T1000 (cell line): ENCODE measurements at places on chromosomes 12 and 14.

DNA sequence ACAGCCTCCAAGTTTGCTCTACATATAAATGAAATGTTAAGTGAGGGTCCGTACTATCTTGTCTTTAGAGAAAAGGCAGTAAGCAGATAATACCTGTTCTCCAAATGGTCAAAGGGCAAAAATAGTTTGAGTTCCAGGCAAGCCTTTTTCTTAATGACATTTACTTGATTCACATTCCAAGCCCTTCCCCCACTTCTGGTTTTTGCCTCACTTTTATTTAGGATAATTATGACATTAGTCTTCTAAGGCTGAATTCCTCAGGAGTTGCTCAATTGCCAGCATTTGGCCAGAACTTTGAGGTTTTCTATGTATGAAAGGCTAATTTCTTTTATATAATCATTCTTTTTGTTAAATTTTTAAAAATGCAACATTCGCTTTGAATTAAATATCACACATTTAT lies 62.5 kb upstream of the DUSP6 start:
- no peak for DNase-seq

GRCh38 chr14:64688031-64688430 lies 16.2 kb upstream of the PLEKHG3 start:
- DNase-seq = no peak

GRCh38 chr12:118727196-118727978 lies 254.0 kb upstream of the SRRM4 start:
- no peak for DNase-seq

- DNase-seq = no peak
Observed at GRCh38 chr14:88553886-88554456, 836 bp downstream of the PTPN21 start.

DNA sequence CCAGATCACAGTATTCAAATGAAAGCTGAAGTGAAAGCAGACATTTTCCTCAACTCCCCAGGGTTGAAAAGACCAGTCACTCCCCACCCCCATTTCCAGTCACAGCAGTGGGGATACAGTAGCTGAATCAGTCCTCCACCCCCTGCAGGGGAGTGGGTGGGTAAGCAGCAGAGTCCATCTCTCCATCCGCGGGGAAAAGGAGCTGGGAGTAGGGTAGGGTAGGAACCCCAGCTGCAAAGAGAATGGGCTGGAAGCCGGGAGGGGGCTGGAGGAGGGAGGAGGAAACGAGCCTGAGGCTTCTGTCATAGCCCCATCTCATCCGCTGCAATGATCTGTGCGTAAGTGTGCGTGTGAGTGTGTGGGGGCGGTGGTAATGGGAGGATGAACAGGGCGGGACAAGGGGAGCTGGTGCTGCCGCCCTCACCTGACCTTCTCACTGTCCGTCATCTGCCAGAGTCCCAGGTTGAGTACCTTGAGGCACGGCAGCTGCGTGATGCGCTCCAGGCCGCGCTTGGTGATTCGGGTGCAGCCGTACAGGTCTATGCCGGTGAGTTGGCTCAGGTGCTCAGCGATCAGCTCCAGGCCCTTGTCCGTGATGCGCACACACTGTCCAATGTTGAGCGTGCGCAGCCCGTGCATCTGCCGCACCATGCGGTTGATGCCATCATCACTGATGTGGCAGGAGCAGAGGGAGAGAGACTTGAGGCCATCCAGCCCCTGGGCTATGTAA lies 1.8 kb downstream of the FBXL14 start:
- peak; percentile 65 for DNase-seq

- no peak for DNase-seq
Observed at GRCh38 chr12:77042833-77043232, 22.5 kb downstream of the E2F7 start.

DNA sequence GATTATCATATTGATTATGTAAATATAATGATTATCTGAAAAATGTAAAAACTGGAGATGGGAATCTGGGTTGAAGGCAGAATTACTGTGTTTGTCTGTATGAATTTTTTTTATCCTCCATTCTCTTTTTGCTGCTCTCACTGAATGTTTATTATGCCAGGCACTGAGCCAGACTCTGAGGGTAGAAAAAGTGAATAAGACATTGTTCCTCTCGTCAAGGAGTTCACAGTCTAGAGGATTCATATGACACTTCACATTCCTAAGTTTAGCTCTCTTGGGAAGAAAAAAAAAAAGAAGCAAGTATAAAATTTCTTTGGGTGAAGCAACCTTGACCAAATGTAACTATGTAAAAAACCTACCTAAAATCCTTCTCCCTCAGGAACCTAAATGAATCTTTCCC lies 120.9 kb upstream of the LMO3 start:
- no peak for DNase-seq

- DNase-seq = peak; percentile 27
Observed at GRCh38 chr12:118061011-118061872, at the start of gene WSB2. WSB2 (minus strand) TSS chr12:118061179; CDS start chr12:118061048, 131 bp downstream.

DNA sequence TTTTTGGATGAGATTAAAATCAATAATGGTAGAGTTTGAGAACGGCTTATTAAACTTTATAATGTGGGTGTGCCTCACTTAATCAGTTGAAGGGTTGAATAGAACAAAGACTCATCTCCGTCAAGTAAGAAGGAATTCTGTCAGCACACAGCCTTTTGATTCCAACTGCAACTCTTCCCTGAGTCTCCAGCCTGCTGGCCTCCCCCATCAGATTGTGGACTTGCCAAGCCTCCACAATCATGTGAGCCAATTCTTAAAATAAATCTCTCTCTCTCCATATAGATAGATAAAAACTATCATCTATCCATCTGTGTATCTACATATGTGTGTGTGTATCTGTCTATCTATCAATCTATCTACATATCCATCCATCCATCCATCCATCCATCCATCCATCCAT lies 127.4 kb upstream of the BTG1 start:
- no peak for DNase-seq

- DNase-seq = no peak
Observed at GRCh38 chr14:75655235-75655634, 5.4 kb downstream of the ERG28 start.

DNA sequence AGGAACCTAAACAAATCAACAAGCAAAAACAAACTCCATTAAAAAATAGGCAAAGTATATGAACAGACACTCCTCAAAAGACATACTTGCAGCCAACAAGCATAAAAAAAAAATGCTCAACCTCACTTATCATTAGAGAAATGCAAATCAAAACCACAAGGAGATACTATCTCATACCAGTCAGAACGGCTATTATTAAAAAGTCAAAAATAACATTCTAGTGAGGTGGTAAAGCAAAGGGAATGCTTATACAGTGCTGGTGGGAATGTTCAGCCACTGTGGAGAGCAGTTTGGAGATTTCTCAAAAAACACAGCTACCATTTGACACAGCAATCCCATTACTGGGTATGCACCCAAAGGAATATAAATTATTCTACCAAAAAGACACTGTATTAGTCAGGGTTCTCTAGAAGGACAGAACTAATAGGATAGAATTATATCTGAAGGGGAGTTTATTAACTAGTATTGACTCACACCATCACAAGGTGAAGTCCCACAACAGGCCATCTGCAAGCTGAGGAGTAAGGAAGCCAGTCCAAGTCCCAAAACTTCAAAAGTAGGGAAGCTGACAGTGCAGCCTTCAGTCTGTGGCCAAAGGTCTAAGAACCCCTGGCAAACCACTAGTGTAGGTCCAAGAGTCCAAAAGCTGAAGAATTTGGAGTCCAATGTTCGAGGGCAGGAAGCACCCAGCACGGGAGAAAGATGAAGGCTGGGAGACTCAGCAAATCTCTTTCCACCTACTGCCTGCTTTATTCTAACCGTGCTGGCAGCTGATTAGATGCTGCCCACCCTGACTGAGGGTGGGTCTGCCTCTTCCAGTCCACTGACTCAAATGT lies 101.6 kb upstream of the KRAS start:
- DNase-seq = no peak

DNA sequence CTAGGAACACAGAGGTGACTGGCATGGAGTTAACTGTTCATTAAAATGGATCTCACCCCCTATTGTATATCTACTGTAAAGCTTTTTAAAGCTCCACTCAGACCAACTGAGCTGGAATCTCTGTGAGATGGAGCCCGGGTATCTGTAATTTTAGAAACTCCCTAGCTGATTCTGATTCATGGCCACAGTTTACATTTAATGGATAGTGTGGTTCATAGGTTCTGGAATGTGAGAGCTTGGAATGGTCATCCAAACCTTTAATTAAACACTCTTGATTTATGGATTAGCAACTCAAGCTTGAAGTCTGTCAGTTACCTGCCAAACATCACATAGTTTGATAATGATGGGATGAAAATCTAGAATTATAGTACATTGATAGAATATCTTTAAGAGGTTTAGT lies 183.8 kb downstream of the SLC25A21 start:
- no peak for DNase-seq

GRCh38 chr14:104877806-104878550 lies 12.9 kb downstream of the CEP170B start:
- DNase-seq = no peak

DNA sequence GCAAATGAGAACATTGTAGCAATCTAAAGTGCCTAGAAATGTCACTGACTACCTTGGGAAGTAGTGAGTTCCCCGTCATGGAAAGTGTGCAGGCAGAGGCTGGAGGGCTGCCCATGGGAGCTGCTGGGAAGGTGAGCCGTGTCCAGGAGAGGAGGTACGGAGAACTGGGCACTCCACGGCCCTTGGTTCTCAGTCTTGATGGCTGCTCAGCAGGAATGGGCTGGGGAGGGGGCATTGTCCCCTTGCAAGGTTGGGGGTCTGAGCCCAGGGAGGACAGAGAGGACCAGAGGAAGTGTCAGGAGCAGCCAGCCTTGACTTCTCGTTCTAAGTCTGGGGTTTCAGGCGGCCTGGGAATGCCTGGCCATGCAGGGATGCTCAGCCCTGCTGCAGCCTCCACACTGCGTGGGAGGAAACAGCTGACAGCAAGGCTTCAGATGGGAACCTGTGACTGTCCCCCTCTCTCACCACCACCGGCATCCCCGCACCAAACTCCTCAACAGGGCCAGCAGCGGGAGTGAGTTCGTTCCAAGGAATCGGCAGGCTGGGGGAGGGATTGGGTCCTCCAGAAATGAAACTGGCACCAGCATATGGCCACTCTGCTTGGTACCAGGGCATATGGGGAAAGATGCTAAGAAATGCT lies 140.2 kb downstream of the BCL11B start:
- DNase-seq = no peak

- DNase-seq = no peak
Observed at GRCh38 chr12:63927511-63927910, 83.0 kb downstream of the SRGAP1 start.

GRCh38 chr12:94046626-94047410 lies 101.6 kb upstream of the PLXNC1 start:
- no peak for DNase-seq

GRCh38 chr12:8712572-8712971 lies 14.8 kb downstream of the RIMKLB start:
- DNase-seq = no peak

DNA sequence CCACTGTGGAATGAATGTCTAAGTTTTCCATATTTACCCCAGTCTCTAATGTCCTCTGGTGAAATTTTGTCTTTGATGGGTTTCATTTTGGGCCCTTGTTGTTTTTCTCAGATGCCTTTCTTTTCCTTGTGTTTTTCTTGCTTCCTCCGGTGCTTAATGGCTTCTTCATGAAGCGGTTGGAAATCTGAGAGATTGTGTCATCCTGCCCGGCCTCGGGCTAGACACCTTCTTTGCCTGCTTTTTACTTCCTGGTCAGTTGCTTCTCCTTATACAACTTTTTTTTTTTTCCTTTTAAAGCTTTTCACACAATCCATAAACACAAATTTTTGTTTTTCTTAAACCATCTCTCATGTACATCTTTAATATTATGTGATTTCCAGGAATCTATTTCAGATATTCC lies 7.1 kb downstream of the ETV6 start:
- DNase-seq = no peak
